ENCODE measurements at places on chromosomes 3 and 15.

DNA sequence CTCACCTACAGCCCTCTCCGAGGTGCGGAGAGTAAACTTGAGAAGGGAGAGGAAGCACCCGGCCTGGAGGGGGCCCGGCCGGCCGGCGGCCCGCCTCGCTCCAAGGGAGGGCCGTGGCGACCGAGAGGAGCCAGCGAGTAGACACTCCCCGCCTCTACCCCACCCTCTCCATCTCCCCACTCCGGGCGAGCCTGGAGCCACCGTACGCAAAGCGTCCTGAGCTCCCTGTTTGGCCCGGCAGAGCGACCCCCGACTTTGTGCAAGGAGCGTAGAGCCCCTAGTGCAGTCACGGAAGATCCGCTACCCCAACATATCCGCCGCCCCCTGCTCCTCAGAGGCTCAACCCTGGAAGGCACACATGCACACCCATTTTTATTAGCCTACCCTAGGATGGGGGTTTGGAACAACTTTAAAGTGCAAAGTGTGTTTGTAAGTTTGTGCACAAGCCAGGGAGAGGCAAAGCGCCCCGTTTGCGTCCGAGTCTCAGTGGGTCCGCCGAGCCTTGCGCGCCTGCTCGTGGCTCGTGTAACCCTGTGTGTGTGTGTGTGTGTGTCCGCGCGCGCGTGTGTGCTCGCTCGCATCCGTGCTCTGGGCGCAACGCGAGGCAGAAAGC, 508 bp upstream of the SMAD6 start:
- peak; percentile 49 for DNase-seq

DNA sequence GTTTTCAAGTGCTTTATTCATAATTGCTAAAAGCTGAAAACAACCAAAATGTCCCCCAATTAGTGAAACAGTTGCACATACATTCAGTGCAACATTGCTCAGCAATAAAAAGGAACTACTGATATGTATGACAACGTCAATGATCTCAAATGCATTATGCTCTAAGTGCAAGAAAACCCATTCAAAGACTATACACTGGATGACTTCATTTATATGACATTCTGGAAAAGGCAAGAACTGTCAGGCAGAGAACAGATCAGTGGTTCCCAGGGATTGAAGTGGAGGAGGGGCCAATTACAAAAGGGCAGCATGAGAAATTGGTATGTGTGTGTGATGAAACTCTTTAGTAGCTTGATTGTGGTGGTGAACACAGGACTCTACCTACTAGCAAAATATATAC, 585.6 kb downstream of the TBL1XR1 start:
- no peak for DNase-seq

DNA sequence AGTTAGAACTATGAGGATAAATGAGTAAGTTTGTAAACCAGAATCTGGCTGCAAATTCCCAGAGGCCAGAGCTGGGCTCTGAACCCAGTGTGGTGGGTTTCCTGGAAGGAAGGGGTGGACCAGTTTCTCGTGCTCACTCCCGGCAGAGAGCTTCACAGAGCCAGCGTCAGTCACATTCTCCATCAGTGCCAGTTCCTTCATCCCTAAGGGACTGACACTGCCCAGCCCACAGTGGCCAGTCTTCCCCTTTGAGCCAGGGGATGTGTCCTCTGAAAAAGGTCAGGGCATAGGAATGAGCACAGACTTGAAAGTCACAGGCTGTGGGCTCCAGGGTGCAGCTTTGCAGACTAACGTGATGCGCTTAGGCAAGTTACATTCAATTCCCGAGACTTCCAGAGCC, 135.8 kb upstream of the HACD2 start:
- no peak for DNase-seq

GRCh38 chr15:60803059-60803458, 324.1 kb upstream of the ICE2 start:
- no peak for DNase-seq

DNA sequence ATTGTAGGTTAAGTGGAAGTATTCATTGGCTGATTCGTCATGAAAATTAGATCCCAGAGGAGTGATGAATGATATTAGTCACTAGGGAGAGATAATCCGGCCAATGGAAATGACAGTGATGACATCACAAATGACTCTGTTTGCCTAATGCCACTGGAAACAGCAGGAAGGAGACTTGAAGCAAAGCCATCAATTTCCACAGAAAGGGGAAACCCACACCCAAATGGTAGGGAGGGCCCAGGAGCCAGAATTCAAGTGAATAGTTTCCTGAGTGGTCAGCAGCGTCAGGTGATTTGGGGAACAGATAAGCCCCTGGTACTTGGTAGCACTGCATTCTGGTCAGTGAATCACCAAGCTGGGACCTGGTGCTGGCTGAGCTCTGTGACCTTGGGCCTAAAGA, 3.3 kb upstream of the ADAMTS9 start:
- no peak for DNase-seq

DNA sequence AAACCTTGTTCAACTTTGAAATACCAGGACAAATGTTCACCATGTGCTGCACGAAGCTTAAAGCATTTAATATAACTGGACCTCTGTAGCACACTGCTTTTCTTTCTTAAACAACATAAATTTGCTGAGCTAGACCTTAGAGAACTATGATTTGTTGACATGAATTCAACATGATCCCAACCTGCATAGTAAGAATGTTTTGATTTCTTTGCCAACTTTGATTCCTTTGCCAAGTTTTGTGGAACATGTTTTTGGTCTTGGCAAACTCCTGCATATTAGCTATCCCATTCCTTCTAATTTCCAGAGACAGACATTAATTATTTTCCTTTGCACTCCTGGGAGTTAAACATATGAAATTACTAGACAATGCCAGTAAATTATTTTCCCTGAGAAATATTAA, 197.2 kb upstream of the RBMS3 start:
- no peak for DNase-seq
